Left renal cortex interstitium (tissue), 4 donors: ENCODE measurements at places on chromosomes 16 and 17. TPM values are rescaled to one million over a fixed set of nuclear protein-coding genes. Genes with fewer than 3 reads are reported as not detected.

The TBC1D3B gene
- polyA plus RNA-seq, result 19.8 TPM

The SPNS2 gene
- polyA plus RNA-seq, result 37.3 TPM

The SCGB1C2 gene
- polyA plus RNA-seq, result 2.0 TPM

The PIK3R6 gene
- polyA plus RNA-seq, result 1.2 TPM

The KCNJ16 gene
- polyA plus RNA-seq, result 167 TPM

The FBXO39 gene
- 0.11 TPM for polyA plus RNA-seq
